ENCODE measurements at places on chromosomes 1 and 21.

- DNase-seq: no peak
Measured at GRCh38 chr1:242673652-242674051, 149.2 kb upstream of the PLD5 start.

GRCh38 chr1:91325456-91325855 lies 79.2 kb downstream of the HFM1 start:
- no peak for DNase-seq

- DNase-seq: no peak
Measured at GRCh38 chr1:54500107-54500431, 48.0 kb upstream of the ACOT11 start.

DNA sequence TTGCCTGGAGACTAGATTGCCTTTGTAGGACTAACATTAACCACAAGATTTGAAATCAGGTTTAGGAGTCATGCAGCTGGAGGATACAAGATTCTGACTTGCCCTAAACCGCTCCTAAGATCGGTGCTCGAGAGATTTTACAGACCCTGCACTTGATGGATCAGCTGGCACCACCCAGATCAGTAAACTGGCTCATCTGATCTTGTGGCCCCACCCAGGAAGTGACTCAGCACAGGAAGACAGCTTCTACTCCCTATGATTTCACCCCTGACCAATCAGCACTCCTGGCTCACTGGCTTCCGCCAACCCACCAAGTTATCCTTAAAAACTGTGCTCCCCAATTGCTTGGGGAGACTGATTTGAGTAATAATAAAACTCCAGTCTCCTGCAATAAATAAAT lies 876 bp upstream of the CATSPERE start:
- DNase-seq: no peak

- DNase-seq: peak; percentile 75
Measured at GRCh38 chr21:44920694-44921604, at the start of gene ITGB2. TSS of gene ITGB2 (minus strand) at chr21:44920899. CDS start at chr21:44910782, 10,117 bp downstream.

DNA sequence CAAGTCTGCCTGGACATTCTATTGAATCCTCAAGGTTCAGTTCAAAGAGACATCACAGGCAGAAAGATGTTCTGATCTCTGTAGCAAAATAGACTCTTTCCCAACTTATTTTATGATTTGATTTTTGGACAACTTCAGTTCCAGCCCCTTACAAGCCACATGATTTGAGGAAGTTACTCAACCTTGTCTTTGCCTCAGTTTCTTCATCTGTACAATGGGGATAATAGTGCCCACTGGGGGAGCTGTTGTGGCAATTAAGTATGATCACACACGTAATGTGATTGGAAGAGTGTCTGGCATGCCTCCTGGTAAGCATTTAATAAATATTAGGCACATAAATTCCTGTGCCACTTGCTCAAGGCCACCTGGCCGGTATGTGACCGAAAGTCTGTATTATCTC lies 130.6 kb downstream of the DAB1 start:
- DNase-seq: no peak

GRCh38 chr1:56931211-56931610 lies 34.6 kb downstream of the C8B start:
- DNase-seq: no peak

DNA sequence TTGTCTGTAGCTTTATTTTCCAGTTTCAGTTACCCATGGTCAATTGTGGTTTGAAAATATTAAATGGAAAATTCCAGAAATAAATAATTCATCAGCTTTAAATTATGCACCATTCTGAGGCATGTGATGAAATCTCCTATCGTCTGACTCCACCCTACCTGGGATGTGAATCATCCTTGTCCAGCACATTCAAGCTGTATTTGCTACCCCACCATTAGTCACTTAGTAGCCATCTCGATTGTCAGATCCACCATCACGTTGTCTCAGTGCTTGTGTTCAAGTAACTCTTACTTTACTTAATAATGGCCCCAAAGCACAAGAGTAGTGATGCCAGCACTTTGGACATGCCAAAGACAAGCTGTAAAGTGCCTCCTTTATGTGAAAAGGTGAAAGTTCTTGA lies 4.0 kb downstream of the STPG1 start:
- no peak for DNase-seq

GRCh38 chr1:210597555-210598134 lies 268.9 kb downstream of the HHAT start:
- DNase-seq: peak; percentile 5

- DNase-seq: no peak
Measured at GRCh38 chr1:37464443-37464842, 9.9 kb upstream of the ZC3H12A start.

- DNase-seq: no peak
Measured at GRCh38 chr1:119101563-119101962, 38.9 kb downstream of the WARS2 start.

- no peak for DNase-seq
Measured at GRCh38 chr1:157005965-157006364, 39.6 kb downstream of the ARHGEF11 start.

DNA sequence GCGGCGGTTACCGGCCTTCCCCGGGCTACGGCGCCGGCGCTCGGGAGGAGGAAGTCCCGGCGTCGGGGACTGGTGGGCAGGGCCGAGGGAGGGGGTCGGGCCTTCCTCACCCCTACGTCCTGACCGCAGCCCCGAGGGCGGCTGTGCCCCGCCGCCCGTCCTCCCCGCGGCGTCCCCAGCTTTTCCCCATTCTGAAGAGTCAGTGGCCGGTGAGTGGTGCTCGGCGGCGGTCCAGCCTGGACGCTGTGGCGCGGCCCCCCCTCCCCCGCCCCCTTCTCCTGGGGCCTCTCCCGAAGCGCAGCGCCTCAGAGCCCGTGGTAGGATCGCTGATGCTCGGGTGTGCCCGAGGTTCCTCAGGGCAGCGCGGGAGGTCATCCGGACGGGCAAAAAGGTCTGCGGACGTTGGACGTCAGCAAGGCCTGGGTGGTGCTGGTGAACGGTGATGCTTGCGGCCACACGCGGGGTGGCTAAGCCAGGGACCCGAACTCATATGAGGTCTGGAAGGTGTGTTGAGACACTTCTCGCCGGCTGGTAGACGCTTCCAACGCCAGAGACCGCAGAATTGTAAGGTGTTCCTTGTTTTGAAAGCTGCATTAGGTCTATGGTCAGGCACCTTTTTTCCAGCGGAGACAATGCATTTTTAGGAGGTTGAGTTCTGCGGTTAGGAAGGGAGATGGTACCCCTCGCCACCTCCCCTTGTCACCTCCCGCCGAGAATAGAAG lies 725 bp downstream of the SLC25A33 start:
- DNase-seq: peak; percentile 31

- peak; percentile 36 for DNase-seq
Measured at GRCh38 chr1:213244664-213245091, 193.6 kb downstream of the RPS6KC1 start.

GRCh38 chr1:23801876-23802275 lies 1.3 kb upstream of the GALE start:
- no peak for DNase-seq

- DNase-seq: no peak
Measured at GRCh38 chr1:44642255-44642654, 32.0 kb downstream of the TMEM53 start.

DNA sequence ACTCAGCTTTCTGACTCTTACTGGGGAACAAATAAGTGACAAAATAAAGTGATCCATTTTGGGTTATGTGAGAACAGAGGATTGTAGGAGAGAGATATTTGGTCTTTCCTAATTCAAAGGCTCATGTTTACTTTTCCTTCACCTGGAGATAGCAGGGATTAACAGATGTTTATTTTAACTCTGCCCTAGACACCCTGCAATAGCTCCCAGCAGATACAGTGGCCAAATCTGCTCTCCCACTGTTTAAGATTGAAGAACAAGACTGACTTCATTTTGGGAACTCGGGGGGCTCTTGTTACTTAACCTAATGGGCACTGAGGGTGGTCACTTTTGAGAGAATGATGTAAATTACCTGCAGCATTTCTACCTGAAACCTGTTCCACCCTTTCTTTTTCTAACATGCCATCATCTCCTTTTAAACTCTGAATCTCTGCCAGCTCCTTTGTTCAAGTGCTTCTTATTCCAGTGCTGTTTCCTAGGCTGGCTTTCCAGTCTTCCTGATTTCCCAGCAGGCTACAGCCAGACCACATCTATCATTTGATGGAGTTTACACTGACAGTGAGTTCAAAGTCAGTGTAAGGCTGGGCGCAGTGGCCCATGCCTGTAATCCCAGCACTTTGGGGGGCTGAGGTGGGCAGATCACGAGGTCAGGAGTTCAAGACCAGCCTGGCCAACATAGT lies 90.0 kb downstream of the SELENOF start:
- DNase-seq: no peak

GRCh38 chr1:49408346-49408745 lies 615.4 kb downstream of the AGBL4 start:
- DNase-seq: no peak

GRCh38 chr1:183089025-183089639 lies 65.9 kb downstream of the LAMC1 start:
- no peak for DNase-seq

DNA sequence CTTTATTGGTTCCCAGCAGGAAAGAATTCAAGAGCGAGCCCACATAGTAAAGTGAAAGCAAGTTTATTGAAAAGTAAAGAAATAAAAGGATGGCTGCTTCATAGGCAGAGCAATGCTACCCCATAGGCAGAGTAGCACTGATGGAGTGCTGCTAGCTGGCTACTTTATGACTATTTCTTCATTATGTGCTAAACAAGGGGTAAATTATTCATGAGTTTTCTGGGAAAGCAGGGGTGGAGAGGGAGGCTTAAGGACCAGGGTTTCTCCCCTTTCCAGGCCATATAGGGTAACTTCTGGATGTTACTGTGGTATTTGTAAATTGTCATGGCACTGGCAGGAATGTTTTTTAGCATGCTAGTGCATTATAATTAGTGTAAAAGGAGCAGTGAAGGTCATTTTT lies 1271.4 kb downstream of the KCNT2 start:
- DNase-seq: no peak

DNA sequence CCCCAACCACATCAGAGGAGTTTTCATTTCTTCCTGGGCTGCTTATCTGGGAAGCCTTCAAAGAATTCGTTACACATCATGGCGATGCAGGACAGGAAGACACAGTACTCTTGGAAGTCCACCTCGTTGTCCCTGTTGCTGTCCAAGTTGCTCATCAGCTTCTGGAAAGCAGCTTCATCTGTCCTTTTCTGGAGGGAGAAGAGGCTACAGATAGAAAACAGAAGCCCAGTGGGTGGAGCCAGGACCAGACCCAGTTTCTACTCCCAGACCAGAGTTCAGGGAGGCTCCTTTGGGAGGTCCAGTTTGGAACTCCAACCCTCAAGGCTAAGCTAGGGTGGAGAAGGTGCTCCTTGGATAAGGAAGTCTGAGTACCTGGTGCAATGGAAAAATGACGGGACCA lies 1.9 kb downstream of the S100A4 start:
- DNase-seq: no peak

- DNase-seq: no peak
Measured at GRCh38 chr1:6321205-6321604, 60.3 kb upstream of the GPR153 start.

DNA sequence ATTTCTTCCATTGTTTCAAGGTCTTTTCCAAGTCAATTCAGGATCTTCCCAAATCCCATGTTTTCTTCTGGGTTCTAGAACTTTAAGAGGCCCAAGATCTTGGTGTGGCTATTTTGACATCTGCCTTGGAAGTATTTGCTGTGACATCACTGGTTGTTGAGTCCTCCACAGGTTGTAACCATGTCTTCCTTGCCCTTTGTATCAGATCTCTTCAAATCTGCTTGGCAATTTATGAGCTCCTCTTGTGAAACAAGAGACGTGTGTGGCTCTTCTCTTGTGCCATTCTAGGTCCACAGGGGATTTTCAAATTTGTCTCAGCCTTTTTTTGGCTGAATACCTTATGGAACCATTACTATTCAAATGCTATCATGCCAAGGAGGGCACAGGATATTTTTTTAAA lies 60.3 kb upstream of the KCNK2 start:
- DNase-seq: no peak

- no peak for DNase-seq
Measured at GRCh38 chr1:160112357-160112756, 3.2 kb upstream of the ATP1A2 start.

GRCh38 chr1:197519741-197520334 lies 251.8 kb downstream of the CRB1 start:
- DNase-seq: peak; percentile 4

GRCh38 chr1:151143057-151143435 lies 3.4 kb downstream of the SEMA6C start:
- DNase-seq: no peak

DNA sequence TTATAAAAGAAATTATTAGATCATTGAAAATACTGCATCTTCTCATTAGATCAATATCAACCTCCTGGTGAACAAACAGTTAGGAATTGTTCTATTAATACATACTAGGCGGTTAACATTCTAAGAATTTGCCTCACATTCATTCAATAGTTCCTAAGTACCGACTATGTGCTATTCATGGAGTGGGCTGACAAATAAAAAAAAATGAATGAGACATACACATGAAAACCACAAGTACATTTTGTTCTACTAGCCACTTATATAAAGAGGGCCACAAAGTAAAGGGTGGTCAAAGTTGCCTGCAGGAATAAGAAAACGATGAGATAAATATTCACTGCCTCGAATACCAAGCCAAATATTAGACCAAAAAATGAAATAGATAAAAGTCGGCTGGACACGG lies 294.4 kb downstream of the SDCCAG8 start:
- DNase-seq: no peak

DNA sequence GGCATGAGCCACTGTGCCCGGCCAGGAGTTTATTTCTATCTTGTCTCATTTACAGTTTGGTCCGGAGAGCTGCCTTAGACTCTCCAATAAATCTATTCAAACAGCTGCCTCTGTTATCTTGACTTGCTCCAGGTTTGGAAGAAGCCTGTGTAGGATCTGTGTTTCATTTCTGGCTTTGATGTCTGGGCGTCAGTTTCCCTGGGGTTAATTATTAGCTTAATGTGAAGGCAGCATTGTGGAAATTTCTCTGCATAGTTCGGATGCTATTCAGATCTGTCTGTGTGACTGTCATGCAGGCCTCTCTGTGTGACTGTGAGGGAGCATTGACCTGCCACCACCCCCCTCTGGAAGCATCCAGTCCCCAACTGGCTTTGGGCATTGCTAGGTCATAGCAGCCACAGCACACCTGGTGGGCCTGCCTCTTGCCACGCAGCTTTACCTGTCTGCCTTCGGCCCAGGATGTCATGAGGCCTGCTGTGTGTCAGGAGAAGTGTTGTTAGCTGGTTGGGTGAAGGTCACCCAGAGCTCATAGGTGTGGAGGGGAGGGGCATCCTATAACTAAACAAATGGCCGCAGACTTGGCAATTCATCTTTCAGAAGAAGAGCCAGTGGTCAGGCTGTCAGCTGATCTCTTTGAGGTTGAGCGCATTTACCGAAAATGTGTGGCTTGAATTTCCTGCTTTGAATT lies 9.8 kb downstream of the IFNGR2 start:
- no peak for DNase-seq

- DNase-seq: no peak
Measured at GRCh38 chr1:232499188-232499587, 130.7 kb downstream of the SIPA1L2 start.

- DNase-seq: no peak
Measured at GRCh38 chr1:100396651-100397050, 44.3 kb downstream of the CDC14A start.

- no peak for DNase-seq
Measured at GRCh38 chr1:59061876-59062275, 235.0 kb upstream of the FGGY start.

- no peak for DNase-seq
Measured at GRCh38 chr1:6279613-6280383, 18.9 kb upstream of the GPR153 start.

Data from AML-193 (cell line).